ENCODE measurements at places on chromosomes 2 and 18.

DNA sequence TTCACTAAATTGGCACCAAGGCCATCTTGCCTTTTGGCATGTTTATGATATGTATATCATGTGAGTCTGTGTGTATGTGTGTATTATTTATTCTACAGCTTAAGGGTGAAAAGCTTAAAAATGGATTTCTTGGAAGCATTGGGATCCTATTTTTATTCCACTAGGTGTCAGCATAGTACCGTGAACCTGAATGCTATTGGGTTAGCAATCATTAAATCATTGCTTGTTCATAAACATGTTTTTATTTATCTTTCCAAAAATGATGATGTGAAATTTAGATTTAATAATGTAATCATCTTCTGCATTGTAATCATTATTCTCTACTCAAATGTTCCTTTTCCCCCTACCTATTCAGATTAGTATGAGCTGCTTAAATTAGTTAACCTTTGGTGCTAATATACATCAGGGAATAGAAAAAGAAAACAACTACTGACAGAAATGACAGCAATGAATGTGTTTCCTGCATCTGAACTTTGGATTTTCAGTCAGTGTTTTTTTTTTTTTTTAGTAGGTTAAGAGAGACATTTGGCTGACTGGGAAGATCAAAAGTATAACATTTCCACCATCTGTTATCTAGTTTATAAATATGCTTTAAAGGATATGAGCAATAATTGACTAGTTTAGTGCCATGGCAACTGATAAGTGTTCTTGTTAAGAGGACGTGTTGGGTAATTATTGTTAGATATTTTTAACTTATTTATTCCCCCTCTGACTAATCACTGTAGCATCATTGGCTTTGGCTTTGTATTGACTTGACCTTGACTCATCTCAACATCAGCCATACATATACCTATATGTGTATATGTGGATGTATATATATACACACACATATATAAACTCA lies 14.1 kb upstream of the ZSWIM2 start:
- DNase-seq = no peak

- no peak for DNase-seq
Measured at GRCh38 chr2:135585586-135585985, 54.3 kb downstream of the R3HDM1 start.

DNA sequence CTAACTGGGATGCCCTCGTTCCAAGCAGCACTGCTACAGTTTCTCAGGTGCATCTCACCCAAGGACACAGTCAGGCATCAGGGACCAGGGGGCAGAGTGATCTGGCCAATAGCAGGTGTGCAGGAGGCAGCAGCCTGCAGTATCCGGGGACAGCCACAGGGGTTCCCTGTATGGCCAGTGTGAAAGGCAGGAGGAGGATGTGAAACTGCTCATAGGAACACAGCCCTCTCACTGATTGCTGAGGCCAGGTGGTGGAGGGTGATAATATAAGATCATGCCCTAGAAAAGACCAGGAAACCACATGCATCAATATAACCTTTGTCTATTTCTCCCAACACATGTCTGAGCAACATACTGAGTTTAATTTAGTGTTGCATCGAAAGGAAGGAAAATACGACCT lies 112.7 kb upstream of the TACR1 start:
- peak; percentile 47 for DNase-seq

GRCh38 chr2:117987121-117987520 lies 26.7 kb downstream of the CCDC93 start:
- no peak for DNase-seq

DNA sequence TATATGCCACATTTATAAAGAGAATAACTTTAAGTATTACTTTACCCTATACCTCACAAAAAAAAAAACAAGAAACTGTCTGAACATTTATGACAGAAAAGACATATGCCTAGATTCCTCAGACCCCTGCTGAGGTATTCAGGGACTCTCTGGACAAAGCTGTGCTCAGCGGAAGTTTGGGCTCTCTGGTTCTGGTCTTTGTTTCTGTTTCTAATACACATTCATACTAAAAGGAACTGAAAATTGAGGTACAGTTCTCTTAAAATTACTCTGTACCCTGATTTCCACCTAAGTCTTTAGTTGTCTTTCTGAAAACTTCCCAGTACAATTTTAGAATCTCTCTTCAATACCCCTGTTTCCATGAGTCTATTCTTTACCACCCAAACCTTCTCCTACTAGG lies 160.3 kb downstream of the IKZF2 start:
- DNase-seq = no peak

DNA sequence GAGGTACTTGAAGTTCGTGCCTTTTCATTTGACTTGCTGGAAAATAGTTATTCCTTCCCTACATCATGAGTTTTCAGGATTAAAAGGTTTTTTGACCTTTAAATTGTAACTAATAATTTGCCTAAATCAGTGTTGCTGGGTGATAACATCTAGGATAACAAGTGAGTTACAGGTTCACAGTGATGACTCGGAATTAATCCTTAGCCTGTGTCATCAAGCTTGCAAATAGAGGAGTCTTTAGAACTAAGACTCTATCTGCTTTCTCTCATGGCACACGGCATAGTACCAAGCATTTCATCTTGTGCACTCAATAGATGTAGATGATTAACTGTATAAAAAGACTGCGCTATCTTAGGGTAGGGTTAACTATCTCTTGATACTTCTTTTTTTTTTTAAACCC lies 79.5 kb downstream of the CAMKMT start:
- DNase-seq = no peak

Data from GM12891 (cell line).